Umbilical cord (tissue), 2 donors: ENCODE measurements at places on chromosomes 16 and 17. TPM values are rescaled to one million over a fixed set of nuclear protein-coding genes. Genes with fewer than 3 reads are reported as not detected.
A peak's percentile ranks its signal among the peaks of the same experiment; 100 is the strongest.

DNA sequence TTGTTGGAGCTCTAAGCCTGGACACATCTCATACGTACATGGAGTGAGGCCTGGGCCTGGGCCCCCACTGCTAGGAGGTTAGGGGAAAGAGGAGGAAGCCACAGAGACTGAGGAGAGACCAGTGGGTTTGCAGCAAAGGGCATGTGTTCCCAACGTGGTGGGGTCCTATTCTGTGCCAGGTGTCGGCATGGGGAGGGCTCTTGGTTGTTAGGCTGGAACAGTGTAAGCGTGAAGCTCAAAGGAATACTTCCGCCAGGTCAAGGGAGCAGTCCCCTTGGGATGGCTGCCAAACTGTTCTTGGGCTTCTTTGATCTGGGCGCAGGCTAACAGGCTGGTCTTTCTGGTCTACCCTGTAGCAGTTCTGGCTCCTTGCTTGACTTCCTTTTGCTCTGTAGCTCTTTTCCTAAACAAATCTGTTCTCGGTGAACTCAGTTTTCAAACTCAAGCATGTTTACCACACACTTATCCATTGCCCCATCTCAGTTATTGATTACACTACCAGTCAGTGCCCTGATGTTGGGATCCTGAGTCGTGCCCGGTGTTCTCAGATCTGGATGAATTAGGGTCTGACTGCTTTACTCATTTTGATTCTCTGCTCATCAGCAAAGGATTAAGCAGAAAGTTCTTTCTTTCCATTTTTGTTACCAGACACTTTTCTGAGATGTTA lies 36.4 kb downstream of the GPT2 start:
- no peak for DNase-seq

DNA sequence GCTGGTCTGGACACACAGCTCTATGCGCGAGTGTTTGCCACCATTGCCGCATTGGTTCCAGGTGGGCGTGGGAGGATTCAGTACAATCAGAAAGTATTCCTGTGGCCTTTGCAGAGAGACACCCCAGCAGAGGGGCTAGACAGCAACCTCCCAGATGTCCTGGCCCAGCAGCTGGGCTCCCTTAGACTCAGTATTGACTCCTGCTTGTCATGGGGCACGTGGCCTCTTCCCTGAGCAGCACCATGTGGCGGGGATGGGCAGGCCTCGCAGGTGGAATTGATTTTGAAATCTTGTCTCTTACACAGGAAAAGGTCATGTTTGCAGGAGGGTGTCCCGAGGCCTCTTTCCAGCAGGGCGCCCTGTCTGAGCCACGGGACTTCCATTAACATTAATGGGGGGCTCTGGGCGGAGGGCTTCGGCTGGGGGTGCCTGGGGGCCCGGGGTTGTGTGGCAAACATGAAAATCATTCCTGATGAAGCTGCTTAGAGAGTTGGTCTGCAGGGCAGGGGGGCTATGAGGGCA lies 96.4 kb downstream of the C16orf78 start:
- DNase-seq = no peak

DNA sequence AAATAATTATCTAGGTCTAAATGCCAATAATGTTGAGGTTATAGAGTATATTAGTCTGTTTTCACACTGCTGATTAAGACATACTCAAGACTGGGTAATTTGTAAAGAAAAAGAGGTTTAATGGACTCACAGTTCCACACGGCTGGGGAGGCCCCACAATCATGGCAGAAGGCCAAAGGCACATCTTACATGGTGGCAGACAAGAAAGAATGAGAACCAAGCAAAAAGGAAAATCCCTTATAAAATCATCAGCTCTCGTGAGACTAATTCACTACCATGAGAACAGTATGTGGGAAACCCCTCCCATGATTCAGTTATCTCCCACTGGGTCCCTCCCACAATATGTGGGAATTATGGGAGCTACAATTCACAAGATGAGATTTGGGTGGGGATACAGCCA lies 2.9 kb upstream of the KATNB1 start:
- DNase-seq = no peak

DNA sequence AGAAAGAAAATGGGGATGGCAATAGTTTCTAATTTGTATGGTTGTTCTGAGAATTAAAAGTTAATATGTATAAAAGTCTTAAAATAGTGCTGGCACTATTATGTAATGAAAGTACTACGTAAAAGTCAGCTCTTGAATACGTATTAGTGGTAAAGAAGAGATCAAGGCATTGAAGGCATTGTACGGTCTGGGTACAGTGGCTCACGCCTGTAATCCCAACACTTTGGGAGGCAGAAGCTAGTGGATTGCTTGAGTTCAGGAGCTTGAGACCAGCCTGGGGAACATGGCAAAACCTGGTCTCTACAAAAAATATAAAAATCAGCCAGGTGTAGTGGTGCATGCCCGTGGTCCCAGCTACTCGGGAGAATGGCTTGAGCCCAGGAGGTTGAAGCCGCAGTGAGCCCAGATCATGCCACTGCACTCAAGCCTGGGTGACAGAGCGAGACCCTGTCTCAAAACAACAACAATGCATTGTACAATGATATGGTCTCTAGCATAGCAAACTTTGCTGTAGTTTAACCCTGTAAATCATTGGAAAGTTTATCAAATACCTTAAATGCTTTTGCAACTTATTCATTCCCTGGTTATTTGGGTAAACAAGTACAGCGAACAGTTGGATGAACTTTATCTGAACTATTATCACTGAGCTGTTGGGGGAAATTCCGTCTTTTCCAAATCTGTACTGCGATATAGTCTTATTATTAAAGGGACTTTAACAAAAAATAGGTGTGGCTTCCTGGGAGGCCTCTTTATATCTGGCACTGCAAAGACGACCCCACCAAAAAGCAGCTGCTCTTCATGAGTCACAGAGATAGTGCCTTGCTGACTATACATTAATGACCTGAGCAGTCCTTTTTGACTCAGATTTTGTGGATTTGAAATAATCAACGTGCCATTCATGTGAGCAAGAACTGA lies 73.6 kb downstream of the GPRC5B start:
- DNase-seq = peak; percentile 69

- DNase-seq = peak; percentile 13
These were observed 47.2 kb downstream of the TNRC6A start for GRCh38 chr16:24776501-24777220.

- no peak for DNase-seq
These were observed 58.9 kb downstream of the HS3ST4 start for GRCh38 chr16:25750488-25751216.

- DNase-seq = no peak
These were observed 67.1 kb upstream of the METRNL start for GRCh38 chr17:83012200-83012785.

Gene PPY
- total RNA-seq = not detected

DNA sequence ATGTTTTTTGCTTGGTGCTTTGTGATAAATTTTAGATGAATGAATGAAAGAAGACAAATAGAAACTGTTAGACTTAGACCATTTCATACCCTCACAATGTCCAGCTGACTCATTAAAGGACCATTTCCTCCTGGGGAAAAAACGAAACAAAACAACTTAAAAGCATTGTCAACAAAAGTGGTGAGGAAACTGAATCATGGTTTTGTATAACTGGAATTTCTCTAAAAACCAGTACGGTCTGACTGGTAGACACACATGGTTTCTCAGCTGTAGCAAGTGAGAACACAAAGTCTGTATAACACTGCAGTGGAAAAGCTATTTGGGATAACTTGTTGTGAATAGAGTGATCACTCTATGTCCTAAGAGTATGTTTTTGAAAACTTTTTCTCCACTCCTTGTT lies 5.3 kb upstream of the DDX52 start:
- DNase-seq = no peak

DNA sequence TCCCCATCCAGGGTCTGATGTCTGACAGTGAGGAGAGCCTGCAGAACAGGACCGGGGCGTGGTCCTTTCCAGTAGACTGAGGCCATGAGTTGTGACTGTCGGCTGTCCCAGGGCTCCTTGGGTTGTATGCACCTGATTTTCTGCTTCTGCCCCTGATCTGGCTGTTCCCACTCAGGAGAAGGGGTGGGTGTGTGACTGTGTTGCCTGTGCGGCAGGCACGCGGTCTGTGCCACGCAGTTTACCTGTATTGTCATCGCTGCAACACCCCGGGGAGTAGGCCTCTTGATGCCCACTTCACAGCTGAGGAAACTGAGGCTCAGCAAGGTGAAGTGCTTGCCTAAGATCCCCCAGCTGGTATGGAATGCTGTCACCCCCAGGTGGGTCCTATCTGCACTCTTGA lies 1.4 kb downstream of the CRISPLD2 start:
- no peak for DNase-seq

Gene BMERB1
- 42.1 TPM for total RNA-seq

GRCh38 chr17:80998118-80998747 lies 6.6 kb downstream of the CHMP6 start:
- DNase-seq = no peak

Gene EME2
- total RNA-seq = 7.2 TPM

Gene GP1BA
- 0.72 TPM for total RNA-seq

GRCh38 chr17:43019418-43019817 lies 2.8 kb downstream of the VAT1 start:
- peak; percentile 69 for DNase-seq

GRCh38 chr16:2882650-2883457 lies at the start of gene FLYWCH2:
Gene FLYWCH2, plus strand, starts transcription at chr16:2883215. Its CDS starts 13,235 bp downstream, at chr16:2896450.
- DNase-seq = peak; percentile 99

GRCh38 chr16:54503856-54504219 lies 217.3 kb upstream of the IRX3 start:
- no peak for DNase-seq

DNA sequence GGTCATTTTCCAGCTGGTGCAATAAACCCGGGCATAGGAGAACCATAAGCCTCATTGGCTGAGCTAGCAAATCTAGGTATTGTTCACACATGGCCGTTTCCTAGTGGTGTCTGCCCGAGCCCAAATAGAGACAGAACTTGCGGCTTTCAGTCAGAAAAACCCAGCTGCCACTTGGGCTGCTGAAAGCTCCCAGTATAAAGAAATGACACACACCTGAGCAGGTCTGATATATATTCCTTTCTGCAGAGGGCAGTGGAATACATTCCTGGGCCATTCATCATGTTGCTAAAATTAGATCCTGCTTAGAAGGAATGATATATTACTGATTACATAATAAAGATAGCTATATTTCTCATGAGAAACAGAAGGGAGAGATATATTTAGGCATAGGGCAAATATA lies 83.9 kb upstream of the IRX5 start:
- DNase-seq = peak; percentile 56

DNA sequence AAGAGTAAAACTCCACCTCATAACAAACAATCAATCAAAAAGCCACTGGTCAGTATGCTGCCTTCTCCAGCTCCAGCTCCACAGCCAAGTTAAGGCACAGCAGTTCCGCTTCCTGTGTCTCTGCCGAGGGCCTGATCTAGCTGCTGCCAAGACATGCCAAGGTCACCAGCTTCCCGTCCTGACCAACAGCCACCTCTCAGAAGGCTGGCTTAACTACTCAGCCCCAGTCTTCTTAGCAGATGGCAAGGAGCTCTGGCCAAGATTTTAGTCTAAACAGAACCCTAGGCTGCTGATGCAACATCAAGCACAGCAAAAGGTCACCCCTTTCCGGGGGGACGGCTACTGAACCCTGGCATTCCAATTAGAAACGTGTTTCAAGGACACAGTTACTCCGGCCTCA lies 17.7 kb upstream of the MNT start:
- no peak for DNase-seq

DNA sequence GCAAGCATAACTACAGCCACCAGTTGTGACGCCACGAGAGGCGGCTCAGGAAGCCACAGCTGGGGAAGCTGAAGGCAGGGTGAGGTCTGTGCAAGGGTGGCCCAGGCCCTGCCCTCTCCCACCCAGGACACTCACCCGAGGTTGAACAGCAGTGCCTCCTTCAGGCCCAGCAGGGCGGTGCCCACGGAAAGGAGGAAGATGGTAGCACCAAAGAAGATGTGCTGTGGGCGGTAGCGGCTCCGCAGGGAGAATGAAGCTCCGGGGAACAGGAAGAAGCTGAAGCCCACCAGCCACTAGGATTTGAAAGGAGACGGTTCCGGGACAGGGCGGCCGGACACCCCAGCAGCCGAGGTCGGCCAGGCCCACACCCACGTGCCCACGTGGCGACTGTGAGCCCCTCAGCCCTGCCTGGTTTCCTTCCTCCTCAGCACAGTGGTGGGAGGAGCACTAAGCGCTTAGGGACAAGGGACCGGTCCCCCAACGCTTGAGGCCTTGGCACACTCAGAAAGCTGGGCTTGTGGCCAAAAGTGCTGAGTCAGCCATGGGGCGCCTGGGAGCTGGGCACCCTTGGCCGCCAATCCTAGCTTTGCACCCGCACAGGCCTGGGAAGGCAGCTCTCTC lies 11.0 kb downstream of the CYB561 start:
- no peak for DNase-seq

DNA sequence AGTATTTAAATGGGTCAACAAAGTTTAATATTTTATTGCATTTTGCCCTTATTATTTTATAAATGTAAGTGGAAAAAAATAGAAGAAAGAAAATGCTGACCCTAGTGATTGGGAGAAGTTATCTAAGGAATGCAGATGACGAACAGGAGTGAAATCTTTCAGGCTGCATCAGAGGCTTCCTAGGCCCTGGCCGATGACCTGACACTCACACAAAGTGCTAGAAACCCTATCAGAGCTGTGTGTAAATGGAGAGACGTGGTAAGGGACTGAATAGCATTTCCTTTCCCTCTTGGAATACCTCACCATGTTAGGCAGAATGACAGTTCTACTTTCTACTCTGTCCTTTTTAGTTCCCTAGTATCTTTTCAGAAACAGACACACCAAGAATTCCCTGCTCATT lies 44.9 kb upstream of the CNEP1R1 start:
- DNase-seq = no peak

DNA sequence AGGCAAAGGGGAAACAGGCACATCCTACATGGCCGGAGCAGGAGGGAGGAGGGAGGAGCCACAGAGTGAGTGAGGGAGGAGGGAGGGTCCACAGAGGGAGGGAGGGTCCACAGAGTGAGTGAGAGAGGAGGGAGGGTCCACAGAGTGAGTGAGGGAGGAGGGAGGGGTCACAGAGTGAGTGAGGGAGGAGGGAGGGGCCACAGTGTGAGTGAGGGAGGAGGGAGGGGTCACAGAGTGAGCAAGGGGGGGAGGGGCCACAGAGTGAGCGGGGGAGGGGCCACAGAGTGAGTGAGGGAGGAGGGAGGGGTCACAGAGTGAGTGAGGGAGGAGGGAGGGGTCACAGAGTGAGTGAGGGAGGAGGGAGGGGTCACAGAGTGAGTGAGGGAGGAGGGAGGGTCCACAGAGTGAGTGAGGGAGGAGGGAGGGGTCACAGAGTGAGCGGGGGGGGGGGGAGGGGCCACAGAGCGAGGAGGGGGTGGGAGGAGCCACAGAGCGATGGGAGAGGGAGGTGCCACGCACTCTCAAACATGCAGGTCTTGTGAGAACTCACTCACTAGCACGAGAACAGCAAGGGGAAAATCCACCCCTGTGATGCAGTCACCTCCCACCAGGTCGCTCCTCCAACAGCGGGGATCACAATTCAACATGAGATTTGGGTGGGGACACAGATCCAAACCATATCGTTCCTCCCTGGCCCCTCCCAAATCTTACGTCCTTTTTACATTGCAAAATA lies 24.3 kb upstream of the CDH15 start:
- no peak for DNase-seq
